Astrocyte of the cerebellum (primary cell): ENCODE measurements at places on chromosomes 5 and 9.

DNA sequence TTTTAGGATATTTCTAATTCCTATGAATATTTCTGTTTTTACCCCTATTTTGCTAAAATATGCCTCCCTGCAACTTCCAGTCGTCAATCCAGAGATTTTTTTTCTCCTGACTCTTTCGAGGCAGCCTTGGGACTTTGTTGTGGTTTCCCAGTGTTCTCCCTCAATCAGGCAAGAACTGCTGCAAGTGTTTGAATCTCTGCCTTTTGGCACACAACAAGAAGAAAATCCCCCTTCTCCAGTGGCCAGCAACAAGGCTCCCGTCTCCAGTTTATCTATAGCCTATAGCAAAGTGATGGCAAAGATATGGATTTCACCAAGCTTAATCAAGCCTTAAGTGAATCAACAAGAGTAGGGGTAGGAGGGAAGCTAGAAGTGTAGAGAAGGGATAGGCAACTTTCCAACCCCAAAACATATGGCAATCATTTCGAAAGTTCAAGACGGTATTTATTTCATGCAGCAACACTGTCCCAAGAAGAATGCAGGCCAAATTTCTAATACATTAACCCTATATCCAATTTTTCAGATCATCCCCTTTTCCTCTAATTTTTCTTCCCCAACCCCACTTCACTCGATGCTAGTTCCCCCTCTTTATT, 37.7 kb upstream of the PAPPA start:
- DNase-seq: peak; percentile 60

GRCh38 chr5:150159741-150160179, 4.1 kb upstream of the PDGFRB start:
- DNase-seq: no peak

DNA sequence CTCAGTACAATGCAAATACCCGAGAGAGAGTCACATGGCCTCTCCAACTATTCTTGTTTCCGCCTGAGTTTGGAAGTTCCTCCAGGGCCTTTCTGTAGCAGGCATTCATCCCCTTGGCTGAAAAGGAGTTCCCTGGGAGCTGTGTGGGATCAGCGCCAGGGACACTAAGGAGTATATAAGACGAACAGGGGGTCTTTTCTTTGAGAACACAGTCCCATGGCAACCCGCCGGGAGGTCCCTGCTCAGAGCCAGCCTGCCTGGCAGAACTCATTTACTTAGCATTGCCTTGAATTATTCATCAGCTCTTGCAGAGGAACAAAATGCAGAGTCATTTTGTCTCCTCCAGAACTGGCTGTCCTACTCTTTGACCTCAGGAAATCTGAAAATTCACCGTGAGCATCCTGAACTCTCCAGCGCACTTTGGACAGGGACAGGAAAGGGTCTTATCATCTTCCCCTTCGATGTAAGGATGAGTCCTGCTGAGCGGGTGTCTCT, 120.4 kb upstream of the OSMR start:
- DNase-seq: no peak

DNA sequence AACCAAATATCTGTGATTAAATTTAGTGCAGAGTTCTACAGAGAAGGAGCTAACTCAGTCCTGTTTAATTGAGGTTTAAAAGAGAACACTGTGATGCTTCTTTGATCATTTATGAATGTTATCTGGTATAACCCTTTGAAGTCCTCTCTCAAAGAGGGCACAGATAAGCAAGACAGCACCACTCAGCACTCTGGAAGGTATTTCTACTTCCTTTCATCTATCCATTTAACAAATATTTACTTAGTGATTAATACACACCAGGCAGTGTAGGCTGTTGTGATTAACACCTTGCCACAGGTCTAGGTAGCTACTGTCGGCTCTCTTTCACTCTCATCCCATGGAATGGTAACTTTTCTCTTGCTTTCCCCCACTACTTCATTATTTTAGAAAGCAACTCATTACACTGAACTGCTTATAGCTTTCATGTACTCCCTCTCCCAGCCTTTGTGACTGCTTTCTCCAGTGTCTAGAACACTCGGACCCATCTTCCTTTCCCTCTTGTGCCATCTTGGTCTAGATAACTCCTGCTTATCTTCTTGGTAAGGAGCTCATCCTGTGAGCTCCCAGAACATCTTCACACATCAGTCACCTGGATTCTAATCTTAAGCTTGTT, 54.7 kb downstream of the GLDC start:
- no peak for DNase-seq

GRCh38 chr9:15310107-15310850, 3.3 kb upstream of the TTC39B start:
- DNase-seq: no peak

- no peak for DNase-seq
Observed at GRCh38 chr5:118678746-118679145, 309.6 kb downstream of the DTWD2 start.

DNA sequence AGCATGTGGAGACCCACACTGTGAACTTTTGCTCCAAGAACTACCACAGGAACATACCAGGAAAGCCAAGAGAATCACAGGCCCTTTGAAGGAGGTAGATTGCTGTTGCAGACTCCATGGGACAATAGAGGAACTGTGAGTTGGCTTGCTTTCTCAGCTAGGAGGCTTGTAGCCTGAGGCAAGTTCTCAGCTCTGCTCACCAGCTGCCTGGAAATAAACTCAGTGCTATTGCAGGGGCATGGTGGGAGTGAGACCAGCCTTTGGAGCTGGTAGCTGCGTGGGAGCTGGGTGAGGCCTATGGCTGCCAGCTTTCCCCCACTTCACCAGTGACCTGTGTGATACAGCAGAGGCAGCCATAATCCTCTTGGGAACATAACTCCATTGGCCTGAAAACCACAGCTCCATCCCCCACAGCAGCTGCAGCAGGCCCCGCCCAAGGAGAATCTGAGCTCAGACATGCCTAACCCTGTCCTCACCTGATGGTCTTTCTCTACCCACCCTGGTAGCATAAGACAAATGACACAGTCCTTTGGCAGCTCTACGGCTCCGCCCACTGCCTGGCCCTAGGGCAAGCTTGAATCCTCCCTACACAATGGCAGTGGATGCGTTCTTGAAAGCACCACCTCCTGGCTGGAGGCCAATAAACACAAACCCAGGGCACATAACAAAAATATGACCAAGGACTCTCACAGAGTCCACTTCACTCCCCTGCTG, 389.5 kb downstream of the KIF4B start:
- DNase-seq: no peak

GRCh38 chr9:86867804-86868313, 79.4 kb downstream of the GAS1 start:
- peak; percentile 40 for DNase-seq

- DNase-seq: no peak
Observed at GRCh38 chr9:34994900-34995669, 5.5 kb downstream of the DNAJB5 start.

DNA sequence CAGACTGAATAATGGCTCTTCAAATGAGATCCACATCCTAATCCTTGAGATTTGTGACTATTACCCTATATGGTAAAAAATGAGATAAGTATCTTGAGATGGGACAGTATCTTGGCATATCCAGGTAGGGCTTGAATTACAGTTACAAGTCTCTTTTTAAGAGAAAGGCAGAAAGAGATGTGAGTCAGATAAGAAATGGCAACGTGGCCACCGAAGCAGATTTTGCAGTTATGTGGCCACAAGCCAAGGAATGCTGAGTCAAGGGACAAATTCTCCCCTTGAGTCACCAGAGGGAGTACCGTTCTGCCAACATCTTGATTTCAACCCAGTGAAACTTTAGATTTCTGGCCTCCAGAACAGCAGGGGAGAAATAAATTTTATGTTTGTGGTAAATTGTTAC, 1983.0 kb upstream of the C9orf72 start:
- DNase-seq: peak; percentile 81

DNA sequence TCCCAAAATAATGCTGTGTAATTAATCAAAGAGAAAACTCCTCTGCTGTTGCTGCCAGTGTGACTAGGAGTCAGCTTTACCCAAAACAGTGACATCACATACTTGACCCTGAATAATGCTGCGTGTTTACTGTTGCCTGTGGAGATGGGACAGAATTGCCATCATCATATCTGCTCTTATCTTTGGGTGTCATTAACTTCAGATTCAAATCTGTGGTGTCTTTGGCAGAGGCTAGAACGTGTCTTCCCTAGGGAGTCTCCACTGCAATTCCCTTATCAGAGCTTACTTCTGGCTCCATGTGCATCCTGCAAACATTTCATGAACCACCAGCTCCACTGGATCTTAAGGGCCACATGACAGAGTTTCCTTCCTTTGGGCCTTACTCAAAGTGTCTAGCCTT, 88.9 kb upstream of the MRPS30 start:
- DNase-seq: no peak

DNA sequence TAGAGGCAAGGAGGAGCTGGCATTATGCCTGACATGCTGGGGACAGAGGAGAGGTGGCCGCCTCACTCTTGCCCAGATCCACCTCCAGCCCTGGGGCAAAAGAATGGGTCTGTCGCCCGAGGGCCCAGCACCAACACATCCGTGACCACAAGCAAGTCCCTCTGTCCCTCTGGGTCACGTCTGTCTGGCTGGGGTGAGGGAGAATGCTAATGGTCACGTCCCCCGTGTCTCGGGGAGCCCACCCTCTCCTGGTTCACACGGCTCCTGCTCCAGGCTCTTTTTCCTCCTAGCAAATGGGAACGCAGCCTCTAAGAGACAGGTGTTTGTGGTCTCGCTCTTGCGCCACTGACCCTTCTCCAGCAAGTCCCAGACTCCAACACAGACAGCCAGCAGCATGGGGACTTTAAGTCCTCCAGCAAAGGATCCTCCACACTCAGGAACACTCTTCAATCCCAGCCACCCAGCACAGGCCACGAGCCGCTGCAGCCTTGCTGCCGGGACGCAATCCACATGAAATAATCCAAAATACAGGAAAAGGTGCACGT, 4.1 kb downstream of the ENG start:
- no peak for DNase-seq

DNA sequence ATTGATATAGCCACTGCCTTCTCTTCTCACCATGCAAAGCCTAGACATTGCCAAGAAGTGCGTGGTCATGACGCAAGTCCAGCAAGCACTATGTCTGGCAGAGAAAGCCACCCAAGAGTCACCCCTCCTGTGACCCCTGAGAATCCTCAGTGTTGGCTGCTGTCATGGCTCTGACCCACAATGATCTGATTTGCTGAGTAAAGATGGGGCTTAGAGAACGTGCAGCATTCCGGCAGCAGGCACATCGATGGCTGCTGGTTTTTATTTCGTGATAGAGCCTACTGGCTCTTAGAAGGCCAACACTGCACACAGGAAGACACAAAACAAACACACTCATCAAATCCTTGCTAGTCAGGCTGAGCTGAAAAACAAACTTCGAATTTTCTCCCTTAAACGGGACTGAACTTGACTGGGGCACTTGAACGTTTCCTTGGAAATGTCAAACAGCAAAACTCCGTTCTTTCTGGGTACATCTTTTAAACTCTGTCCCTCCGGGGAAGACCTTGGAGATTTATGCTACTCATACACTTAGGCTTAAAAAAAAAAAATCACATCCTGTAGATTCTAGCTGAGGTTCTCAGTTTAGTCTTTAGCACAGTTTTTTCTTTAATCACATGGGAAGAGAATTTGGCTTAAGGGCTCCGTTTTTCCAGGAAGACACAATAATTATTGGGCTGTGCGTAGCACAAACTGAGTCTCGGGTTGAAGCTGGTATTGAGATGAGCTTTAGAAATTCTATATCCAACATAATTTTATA, 88.2 kb upstream of the BASP1 start:
- DNase-seq: no peak

GRCh38 chr5:90111364-90112032, 298.1 kb downstream of the CETN3 start:
- no peak for DNase-seq

DNA sequence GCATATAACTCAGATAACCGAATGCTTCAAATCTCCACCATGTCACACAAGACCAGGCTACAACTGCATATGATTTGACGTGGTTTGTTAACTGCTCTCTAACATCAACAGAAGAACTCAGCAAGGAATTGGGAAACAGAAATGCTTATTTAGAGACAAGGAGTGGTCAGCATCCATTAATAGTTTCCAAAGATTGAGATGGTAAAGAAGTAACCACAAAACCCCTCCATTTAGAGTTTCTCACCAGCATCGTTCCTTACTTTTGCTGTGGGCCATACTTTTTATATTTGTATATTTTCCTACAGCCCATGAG, 25.2 kb downstream of the DPYSL3 start:
- DNase-seq: no peak

DNA sequence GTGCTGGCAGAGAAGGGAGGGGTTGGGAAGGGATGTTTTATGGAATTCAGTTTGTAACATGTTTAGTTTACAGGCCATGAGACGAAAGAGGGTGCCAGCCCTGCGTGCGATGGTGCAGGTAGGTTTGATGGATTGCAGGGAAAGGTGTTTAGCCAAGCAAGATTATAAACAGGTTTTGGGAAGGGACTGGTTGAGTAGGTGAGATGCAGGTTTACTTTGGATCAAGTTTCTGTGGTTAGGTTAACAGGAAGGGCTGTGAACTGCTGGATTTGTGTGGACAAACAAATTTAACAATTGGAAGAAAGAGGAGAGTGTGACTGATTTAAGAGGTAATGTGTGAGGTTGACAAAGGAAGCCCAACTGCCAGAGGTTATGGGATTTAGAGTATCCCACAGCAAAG, 32.6 kb upstream of the GPX3 start:
- DNase-seq: no peak

DNA sequence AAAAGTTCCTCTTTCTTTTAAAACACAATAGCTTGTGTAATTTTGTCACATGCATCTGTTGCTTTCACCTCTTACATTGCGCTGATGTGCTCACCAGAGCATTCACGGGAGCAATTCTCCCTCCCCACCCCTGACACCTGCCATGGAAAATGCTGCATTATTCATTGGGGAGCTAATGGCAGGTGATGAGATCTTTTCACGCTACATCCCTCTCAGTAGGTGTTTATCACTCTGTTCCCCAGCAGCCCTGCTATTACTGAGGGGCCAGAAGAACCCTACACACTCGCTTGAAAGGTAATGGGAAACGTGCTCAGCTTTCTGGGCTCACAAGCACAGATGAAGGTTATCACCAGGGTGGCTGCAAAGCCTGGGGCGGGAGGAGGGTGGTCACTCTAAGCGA, 398.0 kb downstream of the PSAT1 start:
- no peak for DNase-seq
